ENCODE measurements at places on chromosomes 7 and 10.

GRCh38 chr7:28293527-28293835 is 112.9 kb upstream of the JAZF1 start:
- no peak for DNase-seq

DNA sequence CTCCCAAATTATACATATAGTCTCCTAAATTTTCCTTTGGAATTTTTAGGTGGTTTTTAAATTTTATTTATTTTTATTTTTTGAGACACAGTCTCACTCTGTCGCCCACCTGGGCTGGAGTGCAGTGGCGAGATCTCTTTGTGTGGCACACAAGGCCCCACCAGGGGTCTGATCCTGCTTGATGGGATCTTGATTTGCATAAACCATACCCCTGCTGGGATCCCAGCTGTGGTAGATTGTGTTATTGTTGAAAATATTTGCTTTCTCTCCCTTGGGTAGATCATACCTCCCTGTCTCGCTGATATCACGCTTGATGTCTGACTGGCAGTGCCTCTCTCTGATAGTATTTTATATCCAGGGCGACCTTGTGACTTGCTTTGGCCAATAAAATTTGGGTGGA is 5.6 kb upstream of the MUC3A start:
- DNase-seq = no peak

DNA sequence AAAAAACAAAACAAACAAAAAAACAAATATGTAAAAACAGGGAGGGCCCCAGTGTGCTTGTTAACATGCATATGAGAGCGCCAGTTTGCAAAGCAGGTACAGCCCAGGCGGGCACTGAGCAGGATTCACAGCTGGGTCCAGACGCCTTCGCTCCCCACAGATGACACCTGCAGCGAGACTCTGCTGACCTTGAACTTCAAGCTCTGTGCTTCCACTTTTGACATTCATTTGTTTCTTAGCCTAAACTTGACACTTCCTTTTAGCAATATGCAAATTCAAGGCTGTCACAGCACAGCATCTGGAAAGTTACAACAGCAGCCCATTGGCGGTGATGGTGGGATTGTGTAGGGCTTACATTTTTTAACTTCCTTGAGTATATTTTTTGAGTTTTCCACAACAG is 88.8 kb upstream of the TNS3 start:
- no peak for DNase-seq

DNA sequence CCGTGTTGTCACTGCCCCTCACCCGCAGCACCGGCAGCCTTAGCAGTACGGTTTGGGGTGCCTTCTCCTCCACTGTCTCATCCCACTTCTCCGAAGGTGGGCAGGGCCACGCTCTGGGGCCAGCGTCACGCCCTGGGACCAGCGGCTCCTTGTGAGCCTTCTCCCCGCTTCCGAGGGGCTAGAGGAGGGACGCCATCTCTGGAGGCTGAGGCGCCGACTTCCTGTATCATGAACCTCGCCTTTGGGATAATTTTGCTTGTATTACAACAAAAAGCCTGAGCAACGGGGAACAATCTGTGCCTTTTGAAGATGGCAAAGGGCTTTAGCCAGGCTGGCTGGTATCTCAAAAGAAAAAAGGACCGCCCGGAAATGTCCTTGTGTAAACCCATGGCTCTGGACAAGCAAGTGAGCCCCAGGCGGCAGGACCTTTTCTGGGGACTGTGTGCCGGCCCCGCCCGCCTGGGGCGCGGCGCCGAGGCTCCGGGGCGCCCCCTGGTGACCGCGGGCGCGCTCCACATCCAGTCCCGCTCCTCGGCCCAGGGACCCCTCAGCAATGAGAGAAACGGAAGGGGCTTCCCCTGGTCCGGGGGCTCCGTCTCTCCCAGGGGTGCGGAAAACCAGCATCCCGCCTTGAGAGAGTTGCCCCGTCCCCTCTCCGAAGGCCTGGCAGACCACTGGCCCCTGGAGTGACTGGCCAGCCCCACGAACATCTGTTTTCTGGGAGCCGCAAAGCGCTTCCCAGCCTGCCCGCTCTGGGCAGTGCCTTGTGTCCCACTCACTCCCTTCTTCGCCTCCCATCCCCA is 3.8 kb downstream of the DEPP1 start:
- DNase-seq = peak; percentile 66

- no peak for DNase-seq
Measured at GRCh38 chr7:36273836-36274235, 115.8 kb upstream of the ANLN start.

DNA sequence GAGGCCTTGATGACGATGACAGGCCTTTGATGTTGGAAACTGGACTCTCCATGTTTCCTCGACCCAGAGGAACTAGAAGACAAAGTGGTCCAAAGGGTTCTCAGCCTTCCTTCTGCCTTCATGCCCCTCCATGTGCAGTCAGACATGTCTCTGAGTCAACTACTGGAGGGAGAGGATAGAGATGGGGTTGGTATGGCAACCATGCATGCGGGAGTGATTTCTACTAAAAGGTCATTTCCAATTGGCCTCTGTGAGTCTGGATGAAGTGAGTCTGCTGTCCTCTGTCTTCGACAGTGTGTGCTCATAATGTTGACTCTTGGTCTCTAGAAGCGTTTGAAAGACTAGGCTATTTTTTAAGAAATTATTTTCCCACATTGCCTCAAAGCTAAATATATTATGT is 29.2 kb downstream of the STK17A start:
- no peak for DNase-seq

DNA sequence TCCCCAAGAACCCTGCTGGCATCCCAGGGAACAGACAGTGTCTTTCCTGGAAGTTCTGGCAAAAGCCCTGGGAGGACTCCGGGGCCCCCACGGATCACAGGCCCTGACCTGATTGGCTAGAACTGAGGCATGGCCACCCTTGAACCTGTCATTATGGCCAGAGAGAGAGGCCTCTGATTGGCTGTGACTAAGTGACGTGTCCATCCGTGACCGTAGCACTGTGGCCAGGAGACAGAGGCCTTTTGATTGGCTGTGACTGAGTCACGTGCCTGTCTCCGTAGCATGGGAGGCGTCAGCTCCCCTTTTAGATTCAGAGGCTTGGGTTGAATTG is 163.8 kb downstream of the RGS10 start:
- peak; percentile 90 for DNase-seq

- DNase-seq = no peak
Measured at GRCh38 chr10:131047501-131047900, 264.0 kb downstream of the TCERG1L start.

- DNase-seq = no peak
Measured at GRCh38 chr7:148561099-148561498, 29.5 kb upstream of the C7orf33 start.

- DNase-seq = no peak
Measured at GRCh38 chr10:76113952-76114351, 682.5 kb downstream of the LRMDA start.

DNA sequence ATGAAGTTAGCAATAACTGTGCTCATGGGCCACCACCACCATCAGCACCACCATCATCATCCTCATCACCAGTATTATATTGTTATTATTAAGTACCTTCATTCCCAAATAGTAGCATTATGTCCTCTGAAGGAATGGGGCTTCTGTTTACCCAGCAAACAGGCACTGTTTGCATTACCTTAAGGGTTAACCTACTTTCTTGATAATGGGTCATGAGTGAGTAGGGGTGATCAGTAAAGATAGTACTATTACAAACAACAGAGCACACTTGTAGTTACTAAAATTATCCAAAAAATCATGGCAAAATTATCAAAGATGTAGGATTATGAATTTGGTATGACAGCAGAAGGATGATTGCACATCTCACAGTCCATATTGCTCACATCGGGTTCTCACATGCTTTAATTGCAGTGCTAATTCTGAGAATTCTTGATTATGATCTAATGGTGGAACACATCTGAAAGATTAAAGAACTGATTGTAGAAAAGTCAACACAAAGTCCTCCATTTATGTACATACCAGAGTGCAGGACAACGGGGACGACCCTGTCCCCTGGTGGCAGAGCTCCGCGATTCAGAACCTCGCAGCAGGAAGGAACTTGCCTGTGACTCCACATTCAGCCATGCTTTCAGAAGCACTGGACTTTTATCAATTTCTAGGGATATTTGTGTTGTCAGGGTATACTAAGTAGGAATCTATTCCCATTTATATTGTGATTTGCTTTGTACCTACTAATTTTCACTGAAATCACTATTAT is 31.0 kb downstream of the PDE1C start:
- DNase-seq = no peak

DNA sequence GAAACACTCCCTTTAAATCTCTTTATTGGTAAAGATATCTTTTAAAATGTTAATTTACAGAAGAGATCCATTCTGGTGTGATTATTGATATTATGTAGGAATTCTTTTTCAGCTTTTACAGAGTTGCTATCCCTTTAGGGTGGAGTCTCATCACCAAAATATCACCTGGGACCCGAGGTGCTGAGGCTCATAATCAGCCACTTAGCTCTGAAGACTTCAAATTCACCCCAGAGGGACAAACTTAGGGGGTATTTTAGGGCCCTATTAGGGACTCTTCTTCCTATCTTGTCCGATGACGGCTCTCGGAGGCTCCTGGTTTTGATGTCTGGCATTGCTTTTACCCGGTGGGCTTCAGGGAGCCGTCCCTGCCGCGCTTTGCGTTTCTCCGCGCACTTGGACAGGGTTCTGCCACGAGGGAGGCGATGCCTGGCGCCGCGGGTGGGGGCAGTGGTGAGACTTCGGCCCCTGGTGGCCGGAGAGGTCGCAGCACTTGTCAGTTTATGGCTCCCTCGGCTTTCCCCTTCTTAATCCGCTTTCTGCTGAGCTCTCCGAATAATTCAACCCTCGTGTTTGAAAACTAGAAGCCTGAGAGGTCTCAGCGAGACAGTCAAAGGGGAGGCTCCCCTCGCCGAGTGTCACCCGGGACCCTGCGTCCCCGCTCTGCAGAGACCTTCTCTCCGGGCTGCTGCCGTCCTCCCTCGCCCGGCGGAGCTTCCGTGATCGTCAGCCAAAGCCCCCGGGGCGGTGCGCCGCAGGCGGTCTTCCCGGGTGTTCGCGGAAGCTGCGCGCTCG is 27.8 kb downstream of the RBM20 start:
- peak; percentile 26 for DNase-seq

GRCh38 chr10:106997721-106998120 is 166.8 kb downstream of the SORCS1 start:
- peak; percentile 25 for DNase-seq

- DNase-seq = no peak
Measured at GRCh38 chr7:49771427-49772176, 1.8 kb upstream of the VWC2 start.

DNA sequence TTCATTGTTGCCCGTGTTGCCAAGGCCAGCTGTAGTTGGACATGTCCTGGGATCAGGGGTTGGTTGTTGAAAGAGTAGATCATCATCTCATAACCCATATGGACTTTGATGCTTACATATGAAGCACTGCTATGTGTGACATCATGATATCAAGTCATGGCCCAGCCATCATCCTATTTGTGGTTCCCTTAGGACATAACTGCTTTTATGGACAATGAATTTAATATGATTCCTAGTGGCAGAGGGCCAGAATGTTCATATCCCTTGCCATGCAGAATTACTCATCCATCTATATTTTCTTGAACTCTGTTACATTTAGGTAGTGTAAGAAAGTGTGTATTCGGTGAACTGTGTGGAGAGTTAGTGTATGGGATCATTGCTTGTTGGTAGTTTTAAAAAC is 343.9 kb upstream of the LRGUK start:
- no peak for DNase-seq

DNA sequence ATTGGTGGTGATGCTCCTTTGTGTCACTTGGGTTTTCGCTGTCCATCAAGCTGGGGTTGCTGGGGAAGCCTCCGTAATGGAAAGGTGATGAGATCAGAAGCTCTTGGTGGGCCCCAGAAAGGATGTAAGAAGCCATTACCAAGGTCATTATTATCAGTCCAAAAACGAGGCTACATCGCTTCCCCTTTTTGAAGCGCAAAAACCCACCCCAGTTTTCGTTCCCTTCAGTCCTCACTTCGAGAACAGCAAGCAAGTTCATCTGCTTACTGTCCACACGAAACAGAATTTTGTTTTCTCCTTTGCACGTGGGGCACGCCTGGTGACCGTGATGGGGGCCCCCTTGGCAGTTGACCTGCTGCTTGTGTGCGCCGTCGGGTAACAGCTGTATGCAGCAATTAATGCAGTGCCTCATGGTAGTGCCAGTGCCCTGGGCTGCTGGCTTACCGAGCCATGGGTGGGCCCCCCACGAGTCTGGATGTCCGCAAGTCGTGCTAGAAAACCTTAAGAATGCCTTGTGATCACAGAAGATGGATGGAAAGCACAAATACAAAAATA is 47.5 kb downstream of the CHST15 start:
- DNase-seq = peak; percentile 66

DNA sequence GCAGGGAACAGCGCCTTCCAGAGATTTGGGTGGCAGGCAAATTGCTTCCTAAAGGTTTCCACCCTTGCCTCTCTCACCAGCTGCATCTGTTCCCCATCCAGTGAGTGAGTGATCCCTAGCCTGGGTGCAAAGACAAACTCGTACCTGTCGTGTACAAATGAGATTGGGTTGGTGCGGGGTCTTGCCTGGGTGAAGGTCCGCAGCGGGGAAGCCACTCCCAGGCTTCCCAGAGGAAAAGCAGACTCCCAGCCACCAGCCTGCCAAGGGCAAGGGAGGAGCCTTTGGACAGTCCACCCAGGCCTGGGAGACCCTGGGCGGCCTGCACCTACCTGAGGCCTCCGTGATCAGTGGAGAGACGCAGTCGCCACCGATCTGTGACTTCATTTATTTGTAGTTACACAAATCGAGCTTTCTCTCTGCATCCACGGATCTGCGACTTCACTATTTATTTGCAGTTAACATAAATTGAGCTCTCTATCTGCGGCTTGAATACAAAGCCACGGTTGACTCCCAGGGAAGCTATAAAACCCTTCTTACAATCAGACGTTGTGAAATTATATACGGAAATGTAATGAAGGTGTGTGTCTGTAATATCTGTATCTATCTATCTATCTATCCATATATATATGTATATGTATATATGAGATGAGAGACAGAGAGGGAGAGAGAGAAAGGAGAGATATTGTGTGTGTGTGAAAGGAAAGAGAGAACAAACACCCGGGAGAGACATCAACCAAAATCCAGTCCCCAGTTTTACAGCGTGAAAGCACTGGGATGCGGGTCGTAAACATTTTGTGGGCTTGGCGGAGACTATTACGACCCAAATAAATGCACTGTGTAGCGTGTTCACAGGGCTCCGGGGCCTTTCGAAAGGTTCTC is 3.0 kb upstream of the HOXA7 start:
- no peak for DNase-seq

GRCh38 chr10:43816351-43817321 is 168.0 kb upstream of the ZNF32 start:
- DNase-seq = no peak

GRCh38 chr7:100490483-100491191 is 6.9 kb downstream of the NYAP1 start:
- DNase-seq = no peak

GRCh38 chr7:39453743-39454355 is 112.4 kb upstream of the YAE1 start:
- no peak for DNase-seq
